ENCODE measurements at places on chromosomes 7 and 10. TPM values are rescaled to one million over a fixed set of nuclear protein-coding genes. Genes with fewer than 3 reads are reported as not detected.

GPR158 gene
- total RNA-seq = 8.8 TPM

AGR2 gene
- total RNA-seq = 1.9 TPM

GRCh38 chr10:117926491-117926890 lies 120.2 kb downstream of the RAB11FIP2 start:
- no peak for DNase-seq

DNA sequence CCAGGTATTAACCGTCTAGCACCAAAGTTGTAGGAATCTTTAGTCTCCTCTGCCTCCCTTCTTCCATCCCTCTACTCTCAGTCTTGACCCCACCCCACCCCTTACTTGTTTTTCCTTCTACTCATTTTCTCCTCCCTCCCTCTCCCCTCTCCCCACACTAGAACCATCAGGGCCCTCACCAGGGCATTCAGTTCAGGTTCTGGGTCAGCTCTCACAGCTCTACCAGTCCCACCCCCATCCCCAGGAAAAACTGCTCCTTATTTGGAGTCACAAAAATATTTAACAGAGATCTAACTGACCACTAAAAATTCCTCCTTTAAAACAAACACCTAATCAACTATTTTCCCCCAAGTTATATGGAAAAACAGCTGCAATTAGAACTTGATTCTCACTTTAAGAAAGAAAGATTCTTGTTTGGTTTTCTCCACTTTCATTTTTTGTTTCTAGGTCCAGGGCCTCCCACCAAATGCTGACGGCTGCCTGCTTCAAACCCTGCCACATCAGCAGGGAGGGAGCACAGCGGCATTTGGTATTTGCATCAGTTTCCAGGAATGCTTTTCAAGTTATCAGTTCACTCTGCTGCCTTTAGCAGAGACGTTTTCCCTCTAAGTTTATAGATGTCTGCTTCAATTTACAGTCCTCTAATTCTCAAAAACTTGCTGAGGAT lies 2.8 kb upstream of the COL1A2 start:
- no peak for DNase-seq

DNA sequence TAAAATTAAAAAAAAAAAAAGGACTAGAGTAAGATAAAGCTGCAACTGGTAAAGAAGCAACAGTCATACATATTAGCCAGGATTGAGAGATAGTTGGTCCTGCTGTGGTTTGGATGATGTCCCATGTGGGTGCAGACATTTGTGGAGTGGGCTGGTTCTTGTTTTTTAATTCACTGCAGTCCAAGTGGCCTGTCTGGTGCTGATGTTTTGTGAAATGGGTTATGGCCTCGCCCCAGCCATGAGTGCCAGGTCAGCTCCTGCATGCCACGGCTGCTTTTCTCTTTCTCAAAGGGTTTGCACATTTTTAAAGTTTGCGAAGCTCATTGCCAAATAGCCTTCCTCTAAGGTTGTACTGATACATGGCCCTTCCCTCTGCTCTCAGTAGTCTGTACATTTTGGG lies 14.1 kb upstream of the BTBD16 start:
- DNase-seq = no peak

GRCh38 chr10:45463244-45464116 lies 89.5 kb downstream of the ALOX5 start:
- no peak for DNase-seq

DNA sequence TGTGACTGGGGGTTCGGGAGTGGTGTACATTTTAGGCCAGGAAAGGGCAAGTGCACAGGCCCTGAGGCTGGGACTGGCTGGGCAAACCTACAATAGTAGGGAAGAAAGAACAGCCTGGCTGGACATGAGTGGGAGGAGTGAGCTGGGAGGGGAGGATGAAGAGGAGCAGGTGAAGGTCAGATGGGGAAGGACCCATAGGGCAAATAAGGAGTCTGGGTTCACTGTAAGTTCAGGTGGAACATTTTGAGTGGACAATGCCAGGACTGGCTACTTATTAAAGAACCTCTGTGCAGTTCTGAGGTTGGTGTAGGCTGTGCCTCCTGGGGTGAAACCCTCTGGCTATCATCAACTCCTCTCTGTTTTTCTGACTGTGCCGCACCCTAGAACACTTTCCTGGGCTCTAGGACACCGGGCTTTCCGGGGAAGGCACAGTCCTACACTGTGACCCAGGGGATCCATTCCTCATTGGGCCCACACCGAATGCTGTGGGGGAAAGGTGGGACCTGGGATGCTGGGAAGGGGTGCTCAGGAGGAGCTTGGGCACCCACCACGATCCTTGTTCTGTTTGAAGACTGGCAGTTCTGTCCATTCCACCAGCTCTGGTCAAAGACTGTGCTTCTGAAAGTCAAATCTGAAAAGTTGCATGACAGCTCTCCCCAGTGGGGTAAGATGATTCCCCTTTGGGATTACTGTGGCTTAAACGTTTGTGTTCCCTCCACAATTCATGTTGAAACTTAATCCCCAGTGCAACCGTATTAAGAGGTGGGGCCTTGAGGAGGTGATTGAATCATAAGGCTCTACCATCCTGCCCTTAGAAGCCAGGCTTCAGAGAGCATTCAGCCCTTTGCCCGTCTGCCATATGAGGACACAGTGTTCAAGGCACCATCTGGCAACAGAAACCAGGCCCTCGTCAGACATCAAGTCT lies 4.0 kb upstream of the MMP21 start:
- no peak for DNase-seq

- DNase-seq = no peak
Observed at GRCh38 chr7:20911081-20911480, 124.4 kb upstream of the SP8 start.

DNA sequence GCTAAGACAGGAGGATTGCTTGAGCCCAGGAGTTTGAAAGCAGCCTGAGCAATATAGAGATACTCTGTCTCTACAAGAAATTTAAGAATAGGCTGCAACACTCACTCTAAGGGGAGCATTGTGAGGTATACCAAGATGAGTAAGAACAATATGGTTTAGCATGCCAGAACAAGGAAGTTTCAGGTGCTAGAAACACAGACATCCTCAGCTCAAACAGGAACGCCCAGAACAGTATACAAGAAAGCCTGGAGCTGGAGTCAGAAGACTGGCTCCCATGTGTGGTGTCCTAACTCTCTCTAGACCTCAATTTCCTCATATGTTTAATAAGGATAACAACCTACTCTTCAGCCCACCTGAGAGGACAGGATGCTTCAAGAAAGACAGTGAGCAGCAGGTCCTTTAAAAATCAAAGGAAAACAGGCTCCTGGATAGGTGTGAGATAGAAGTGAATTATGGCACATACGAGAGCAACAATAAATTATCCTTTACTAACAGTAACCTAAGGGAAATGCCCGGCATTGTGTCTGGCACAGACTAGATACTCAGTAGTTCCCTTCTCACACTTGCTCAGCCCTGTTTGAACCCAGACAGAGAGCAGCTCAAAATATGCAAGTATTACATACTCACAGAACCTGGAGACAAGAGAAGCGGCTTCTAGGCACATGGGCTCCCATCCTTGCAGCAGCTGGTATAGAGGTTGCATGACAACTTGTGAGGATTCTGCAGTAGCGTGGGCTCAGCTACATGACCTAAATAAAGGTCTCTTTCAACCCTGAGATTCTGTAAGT lies 45.4 kb downstream of the KAT6B start:
- no peak for DNase-seq

DNA sequence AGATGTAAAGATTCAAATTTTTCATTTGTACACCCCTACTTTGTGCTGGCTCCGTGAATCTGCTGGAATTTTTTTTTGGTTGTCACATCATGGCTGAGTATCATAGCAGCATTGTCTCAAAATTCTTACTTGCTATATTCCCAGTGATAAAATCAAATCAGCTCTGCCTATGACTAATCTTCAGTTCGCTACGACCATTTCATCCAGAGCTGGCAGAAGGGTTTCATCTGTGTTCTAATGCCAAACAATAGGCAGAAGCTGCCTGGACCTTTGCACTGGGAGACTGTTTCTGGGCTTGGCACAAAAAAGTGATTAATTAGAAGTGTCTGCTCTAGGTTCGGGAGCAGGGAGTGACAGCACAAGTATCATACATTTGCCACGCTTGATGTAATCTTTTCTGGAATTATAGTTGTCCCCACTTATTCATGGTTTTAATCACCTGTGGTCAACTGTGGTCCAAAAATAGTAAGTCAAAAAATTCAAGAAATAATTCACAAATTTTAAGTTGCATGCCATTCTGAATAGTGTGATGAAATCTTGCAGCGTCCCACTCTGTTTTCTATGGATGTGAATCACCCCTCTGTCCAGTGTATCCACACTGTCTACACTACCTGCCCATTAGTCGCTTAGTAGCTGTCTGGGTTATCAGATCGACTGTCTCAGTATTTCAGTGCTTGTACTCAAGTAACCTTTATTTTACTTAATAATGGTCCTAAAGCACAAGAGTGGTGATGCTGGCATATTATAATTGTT lies 120.5 kb upstream of the IMMP2L start:
- DNase-seq = no peak

Measured in cerebellum (tissue), 4 donors.